AG08395 (cell line): ENCODE measurements at places on chromosomes 1 and 21.

DNA sequence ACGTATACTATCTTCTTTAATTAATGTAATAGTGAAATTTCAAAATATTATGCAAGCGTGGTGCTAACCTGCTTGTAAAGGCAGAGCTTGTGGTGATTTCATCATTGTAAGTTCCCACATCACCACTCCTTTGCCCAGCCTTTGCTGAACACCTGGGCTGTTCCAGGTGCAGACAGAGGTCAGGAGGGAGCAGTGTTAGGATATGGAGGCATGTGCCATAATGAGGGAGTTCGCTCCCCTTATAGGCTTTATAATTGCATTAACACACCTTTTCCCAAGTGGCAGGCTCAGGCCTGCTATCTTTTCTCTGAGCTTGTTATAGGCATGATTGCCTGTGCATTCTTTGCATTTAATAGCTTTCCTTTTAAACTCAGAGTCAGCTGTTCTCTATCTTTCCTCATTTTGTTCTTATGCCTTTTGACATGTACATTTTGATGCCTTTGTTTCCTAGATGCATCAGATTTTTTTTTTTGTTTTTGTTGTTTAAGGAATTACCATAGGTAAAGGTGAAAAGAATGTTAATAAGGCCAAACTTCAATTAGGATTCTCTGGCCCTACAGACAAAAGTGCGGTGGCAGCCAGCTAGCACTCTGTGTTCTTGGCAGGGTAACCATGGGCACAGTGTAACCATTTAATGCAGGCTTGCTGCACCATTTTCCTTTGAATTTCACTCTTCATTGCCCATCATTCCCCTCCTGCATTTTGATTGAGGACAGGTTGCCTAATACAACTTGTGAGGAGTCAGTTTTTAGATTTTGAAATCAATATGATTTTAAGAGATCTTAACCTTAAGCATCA, 12.6 kb downstream of the NPL start:
- no peak for DNase-seq

DNA sequence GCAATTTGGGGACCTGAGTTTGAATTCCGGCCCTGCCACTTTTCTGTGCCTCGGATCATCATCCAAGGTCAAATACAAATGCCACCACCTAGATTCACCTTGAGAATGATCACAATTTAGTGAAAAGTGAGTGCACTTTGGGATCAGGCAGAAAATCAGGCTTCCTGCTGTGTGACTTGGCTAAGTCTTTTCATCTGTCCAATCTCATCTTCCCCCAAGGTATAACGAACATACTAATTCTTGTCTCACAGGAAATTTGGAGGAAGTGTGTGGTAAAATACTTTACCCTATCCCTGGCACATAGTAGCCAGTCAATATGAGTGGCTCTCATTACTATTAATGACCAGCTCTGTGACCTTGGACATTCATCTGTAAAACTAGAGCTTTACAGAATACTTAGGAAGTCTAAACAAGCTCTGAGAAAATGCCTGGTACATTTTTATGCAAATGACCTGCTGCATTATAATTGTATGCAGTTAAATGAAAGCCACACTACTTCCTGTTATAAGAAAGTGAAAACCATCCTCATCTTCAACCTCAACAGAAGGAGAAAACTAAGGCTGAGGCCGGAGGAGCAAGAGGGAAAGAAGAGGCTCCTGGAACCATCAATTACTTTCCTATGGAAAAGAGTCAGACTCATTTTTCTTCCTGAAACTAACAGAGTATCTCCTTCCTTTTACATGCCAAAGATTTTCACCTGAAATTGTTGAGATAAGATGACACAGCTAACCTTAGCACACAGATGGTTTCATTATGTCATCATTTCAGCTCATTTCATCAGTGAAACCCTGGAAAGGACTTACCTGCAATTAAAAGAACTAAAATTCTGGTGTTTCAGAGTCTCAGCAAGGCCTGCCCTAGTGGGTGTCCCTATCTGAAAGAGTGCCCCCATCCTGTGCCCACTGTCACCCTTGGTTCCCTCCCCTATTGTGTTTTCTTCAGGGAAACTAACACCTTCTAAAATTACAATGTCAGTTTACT, 32.6 kb upstream of the RGS8 start:
- no peak for DNase-seq

DNA sequence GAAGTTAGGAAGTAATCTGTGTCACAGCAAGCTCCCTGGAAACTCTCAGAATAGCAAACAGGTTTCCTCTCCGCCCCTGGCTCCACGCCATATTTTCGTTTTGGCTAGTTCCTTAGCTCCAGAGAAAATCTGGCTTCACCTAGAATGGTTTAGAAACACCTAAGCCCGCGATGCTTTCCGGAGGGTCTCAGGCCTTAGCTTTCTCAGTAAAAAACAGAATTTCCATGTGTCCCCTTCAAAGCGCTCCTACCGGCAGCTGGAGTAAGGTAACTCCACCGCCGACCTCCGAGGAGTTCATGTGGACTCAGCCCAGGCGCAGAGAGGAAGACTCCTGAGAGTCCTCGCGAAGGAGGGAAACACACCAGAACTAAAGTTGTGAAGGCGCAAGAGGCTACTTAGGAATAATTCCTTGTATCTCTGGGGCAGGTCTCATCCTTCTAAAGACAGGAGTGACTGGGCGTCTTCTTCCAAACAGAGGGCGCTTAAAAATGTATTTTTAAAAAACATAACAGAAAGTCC, 406 bp downstream of the KIAA0040 start:
- no peak for DNase-seq

- no peak for DNase-seq
Observed at GRCh38 chr1:10779841-10780240, 16.6 kb downstream of the CASZ1 start.

GRCh38 chr21:45891388-45892155, 90.0 kb upstream of the COL6A1 start:
- no peak for DNase-seq

DNA sequence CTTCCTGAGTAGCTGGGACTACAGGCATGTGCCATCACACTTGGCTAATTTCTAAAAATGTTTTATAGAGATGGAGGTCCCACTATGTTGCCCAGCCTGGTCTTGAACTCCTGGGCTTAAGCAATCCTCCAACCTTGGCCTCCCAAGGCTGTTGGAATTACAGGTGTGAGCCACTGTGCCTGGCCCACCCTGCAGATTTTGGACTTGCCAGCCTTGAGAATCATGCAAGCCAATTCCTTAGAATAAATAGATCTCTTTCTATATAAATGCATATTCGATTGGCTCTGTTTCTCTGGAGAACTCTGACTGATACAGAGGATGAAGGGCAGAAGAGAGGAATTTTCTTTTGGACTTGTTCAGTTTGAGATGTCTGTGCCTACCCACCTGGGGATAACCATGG, 6.7 kb downstream of the CLDN14 start:
- no peak for DNase-seq

- peak; percentile 86 for DNase-seq
Observed at GRCh38 chr21:33761441-33762036, 119.2 kb downstream of the ITSN1 start.

DNA sequence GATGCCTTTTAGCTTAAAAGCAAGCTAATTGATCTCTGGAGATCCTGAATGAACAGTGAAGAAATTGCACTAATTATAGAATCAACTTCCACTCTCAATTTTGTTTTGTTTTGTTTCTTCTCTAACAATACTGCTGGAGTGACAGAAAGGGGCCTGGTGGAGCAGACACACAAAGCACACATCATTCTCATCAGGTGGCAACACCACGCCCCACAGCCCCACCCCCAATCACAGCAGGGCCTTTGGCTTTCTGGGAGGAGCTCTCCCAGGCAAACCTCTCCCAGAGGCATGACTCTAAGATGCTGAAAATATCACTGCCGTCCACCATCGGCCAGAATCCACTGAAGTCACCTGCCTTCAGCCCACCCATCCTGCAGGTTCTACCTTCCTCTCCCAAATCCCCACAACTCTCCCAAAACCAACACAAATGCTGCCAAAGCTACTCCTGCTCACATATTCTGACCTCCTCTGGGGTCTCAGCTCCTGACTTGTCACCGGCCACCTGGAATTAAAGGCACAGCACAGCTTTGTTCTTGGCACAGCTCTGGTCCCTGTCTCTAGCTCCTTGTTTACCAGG, 120.7 kb downstream of the GRIK3 start:
- no peak for DNase-seq

DNA sequence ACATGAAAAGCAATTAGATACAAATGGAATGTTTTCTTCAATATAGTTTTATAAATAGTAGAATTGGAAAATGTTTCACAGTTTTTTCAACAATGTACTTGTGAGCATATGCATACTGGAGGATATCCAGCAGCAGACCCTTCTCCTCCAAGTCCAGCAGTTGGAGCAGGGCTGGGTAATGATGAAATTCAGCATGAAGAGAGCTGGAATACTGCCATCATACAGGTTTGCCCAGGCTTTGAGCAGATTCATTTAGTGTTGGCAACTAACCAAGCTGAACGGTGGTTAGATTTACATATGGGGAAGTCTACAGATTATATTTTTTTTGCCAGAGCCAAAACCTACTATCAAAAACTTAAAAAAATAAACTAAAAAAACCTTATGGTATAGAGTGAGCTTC, 38.3 kb downstream of the WDR3 start:
- no peak for DNase-seq

GRCh38 chr1:115865704-115866380, 24.9 kb upstream of the NHLH2 start:
- no peak for DNase-seq

DNA sequence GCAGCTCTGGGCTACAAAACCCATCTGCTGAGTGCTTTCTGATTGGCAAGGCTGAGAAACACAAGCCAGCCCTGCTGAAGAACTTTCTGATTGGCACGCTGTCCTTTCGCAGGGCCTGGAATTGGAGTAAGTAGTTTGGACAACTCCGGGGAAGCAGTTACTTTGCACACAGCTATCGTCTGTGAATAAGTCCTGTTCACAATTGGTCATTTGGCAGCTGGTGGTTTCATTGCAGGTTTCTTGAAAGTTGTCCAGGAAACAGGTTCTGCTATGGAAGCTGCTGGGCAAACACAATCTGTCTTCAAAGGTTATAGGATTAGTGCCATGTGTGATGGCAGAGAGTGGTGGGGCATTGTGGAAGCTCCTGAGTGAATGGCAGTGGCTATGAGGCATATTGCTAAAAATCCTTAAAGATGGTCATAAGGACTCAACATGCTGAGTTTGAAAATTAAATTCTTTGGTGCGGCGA, at the start of gene KRTAP27-1:
Gene KRTAP27-1 (minus strand): TSS at position 419 of the 469 bp plus-strand sequence. CDS start 26 bp downstream, at position 393.
- no peak for DNase-seq

DNA sequence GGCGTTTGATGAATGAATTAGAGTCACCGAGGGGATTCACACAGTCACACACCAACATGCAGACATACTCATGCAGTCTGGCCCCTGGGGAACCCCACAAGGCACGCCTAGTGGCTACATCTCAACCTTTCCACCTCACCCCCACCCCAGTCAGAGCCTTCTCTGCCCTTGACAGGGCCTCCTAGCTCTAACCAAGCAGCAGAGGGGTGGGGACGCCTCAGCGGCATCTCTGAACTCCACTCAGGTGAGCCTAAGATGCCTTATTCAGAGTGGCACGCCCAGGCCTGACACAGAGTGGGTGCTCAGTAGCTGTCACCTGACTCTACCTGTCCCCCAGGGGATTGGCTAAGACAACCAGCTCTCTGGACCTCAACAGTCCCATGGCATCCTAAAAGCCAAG, 3.7 kb upstream of the SDC3 start:
- DNase-seq, result no peak

DNA sequence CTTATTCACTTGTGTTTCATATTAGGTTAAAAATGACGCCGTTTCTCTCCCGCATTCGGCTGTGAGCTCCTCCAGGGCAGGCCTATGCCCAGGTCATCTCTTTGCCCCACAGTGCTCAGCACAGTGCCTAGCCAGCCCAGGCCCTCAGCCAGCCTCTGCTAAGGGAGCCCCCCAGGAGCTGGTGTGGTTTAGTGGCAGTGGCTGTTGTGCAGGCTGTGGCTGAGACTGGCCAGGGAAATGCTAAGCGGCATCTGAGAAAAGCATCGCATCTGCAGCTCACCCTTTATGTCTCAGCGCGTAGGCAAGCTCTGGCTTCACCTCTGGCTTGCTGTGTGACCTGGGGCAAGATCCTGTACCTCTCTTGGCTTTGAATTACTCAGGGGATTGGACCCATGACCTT, 275.1 kb downstream of the TRABD2B start:
- DNase-seq, result no peak

- no peak for DNase-seq
Observed at GRCh38 chr21:26736449-26736848, 108.8 kb downstream of the ADAMTS1 start.

- no peak for DNase-seq
Observed at GRCh38 chr1:17908945-17909344, 153.8 kb downstream of the ACTL8 start.

- DNase-seq, result no peak
Observed at GRCh38 chr1:114550336-114550735, 31.1 kb downstream of the BCAS2 start.

GRCh38 chr1:35340519-35340918, 72.0 kb downstream of the ZMYM4 start:
- no peak for DNase-seq

- no peak for DNase-seq
Observed at GRCh38 chr1:28796352-28797211, 15.4 kb upstream of the OPRD1 start.
